ENCODE measurements at places on chromosomes 6 and 20. TPM values are rescaled to one million over a fixed set of nuclear protein-coding genes. Genes with fewer than 3 reads are reported as not detected.

DNA sequence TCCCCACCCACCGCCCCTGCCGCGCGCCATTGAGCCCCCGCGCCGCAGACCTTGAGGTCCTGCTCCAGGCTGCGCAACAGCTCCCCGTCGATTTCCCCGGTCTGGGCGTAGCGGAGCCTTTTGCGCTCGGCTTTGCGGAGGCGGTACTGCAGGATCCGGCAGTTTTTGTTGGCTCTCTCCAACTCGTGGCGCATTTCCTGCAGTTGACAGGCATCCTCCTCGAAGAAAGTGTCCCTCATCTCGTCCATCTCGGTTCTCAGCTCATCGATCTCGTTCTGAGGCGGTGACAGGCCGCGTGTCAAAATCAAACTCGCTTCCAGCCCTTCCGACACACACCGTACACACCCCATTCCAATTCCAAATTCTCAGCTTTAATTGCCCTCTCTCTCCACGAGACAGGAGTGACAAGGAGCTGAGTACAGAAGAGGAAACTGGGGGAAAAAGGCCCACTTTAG lies 4.3 kb downstream of the MTCL3 start:
- DNase-seq = no peak

DNA sequence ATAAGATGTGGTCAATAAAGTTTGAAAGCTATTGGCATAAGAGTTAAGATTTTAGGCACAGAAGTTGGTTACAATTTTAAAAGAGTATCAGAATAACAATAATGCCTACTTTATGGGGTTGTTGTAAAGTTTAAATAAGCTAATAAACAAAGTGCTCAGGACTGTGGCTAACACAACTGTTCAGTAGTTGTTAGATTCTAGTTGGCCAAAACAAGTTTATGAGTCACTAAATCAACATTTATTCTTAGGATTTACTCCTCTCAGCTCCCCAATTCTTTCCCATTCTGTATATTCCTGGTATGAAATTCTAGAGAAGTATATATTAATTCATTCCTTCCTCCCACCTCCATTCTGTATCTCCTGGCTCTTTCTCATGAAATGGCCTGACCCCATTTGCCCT lies 14.5 kb downstream of the RMND1 start:
- no peak for DNase-seq

- DNase-seq = peak; percentile 93
Observed at GRCh38 chr20:23152308-23152892, 66.3 kb upstream of the CD93 start.

DNA sequence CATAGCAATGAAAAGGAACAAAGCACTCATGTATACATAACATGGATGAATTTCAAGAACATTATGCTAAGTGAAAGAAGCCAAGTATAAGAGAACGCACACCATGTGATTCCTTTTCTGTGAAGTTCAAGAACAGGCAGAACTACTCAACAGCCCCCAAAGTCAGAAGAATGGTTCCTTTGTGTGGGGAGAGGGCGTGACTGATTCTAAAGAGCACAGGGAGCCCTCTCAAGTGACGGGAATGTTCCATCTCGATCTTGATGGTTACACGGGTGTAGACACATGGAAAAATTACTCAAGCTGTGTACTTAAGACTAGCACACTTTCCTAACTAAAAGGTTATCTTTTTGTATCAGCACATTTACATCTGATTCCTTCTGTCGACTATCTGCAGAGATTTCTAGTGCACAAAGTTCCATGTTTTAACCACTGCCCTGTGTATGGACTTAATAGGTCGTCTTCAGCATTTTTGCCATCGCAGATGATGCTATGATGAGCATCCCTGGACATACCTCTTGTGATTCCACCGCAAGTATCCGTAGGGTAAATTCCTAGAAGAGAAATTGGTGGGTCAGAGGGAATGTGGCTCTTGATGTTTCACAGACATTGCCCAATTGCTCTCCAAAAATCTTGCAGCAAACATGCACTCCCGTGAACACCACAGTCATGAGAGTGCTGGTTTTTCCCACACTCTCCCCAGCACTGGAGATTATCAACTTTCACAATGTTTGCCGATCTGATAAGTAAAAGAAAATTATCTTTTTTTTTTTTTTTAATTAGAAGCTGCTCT lies 279.3 kb downstream of the BMP7 start:
- no peak for DNase-seq

GRCh38 chr6:146253691-146254090 lies 224.8 kb downstream of the GRM1 start:
- no peak for DNase-seq

DNA sequence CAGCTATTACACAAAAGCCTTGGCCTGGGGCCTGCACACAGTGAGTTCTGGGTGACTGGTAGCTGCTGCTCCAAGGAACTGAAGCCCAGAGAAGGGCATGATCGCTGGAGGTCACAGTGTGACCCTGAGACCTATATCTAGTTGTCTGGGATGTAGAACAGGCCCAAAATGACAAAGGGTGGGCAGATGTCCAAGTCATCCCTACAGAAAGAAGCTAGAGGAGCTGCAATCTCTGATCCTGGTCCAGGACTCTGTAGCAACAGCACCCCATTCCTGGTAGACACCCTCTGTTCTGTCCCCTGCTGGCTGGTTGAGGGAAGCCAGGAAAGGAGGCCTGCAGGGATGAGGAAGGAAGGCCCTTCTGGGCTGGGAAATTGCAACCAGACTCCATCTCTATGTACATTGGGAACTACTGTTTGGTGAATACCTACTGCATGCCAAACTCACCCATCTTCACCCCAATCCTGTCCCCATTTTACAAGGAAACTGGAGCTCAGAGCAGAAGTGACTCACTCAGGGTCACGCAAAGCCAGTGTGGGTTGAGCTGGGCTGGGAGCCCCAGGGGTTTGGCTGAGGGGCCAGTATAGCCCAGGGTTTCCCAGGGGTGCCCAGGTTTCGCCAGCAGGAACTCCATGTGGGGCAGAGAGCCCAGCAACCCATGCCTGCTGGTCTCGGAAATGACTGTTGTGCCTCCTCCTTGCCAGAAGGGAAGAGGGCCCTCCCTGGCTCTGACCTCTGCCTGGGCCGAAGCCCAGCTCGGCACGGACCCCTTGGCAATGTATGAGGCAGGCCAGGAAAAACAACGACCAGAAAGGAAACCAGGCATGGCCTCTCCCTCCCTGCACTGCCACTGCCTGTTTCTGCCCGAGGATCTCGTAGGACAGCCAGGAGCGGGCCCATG lies 44.9 kb upstream of the TLDC2 start:
- peak; percentile 60 for DNase-seq

DNA sequence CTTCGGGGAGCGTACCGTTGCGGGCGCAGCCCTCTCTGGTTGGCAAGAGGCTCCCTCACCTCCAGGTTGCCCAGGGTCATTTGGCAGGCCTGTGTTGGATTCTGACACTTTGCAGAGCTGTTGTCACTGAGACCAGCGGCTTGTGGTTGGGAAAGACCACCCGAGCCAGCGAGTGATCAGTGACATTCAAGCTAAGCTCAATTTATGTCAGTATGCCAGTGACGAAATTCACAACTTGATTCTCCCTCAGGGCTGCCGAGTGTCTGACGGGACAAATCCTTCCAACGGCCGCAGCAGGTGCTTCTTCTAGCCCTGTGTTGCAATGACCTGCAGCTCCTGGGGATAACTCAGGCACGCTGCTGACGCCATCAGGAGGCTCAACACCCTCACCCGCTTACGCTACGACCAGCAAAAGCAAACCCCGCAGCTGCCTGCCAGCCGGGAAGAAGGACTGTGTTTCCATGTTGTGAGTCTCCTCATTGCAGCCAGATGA lies 16.9 kb upstream of the SLC22A2 start:
- DNase-seq = no peak

- DNase-seq = no peak
Observed at GRCh38 chr6:113649276-113649675, 207.9 kb upstream of the MARCKS start.

GRCh38 chr6:3918469-3918868 lies 69.3 kb downstream of the FAM50B start:
- no peak for DNase-seq

DNA sequence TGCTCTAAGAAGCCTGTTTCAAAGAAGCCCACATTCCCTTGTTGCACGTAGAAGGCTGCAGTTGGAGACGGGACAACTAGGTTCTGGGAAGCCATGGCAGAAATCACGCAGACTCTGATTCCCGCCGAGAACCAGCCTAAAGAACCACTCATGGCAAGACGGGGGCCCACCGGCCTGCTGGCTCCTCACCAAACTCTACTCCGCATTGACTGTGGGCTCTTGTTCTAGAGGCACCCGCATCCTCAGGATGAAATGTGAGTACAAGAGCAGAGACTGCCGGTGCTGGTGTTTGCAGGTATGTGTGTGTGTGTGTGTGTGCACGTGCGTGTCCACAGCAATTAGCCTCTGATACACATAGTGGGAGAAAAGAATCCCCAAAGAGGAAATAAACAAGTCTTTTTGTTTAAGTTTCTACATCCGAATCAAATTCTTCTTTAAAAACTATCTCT lies 42.3 kb upstream of the NR2E1 start:
- DNase-seq = no peak

GRCh38 chr6:82906489-82906888 lies 159.2 kb downstream of the UBE3D start:
- DNase-seq = no peak

GRCh38 chr6:95587989-95588388 lies 10.7 kb downstream of the MANEA start:
- no peak for DNase-seq

DNA sequence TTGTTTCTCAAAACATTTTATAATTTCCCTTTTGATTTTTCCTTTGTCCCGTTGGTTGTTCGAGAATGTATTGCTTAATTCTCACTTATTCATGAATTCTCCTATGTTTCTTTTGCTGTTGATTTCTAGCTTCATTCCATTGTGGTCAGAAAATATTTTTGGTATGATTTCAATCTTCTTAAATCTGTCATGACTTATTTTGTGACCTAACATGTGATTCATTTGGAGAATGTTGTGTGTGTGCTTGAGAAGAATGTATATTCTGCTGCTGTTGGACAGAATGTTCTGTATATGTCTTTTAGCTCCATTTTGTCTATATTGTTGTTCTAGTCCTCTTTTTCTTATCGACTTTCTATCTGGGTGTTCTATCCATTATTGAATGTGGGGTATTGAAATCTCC lies 286.2 kb upstream of the RNF217 start:
- no peak for DNase-seq

DNA sequence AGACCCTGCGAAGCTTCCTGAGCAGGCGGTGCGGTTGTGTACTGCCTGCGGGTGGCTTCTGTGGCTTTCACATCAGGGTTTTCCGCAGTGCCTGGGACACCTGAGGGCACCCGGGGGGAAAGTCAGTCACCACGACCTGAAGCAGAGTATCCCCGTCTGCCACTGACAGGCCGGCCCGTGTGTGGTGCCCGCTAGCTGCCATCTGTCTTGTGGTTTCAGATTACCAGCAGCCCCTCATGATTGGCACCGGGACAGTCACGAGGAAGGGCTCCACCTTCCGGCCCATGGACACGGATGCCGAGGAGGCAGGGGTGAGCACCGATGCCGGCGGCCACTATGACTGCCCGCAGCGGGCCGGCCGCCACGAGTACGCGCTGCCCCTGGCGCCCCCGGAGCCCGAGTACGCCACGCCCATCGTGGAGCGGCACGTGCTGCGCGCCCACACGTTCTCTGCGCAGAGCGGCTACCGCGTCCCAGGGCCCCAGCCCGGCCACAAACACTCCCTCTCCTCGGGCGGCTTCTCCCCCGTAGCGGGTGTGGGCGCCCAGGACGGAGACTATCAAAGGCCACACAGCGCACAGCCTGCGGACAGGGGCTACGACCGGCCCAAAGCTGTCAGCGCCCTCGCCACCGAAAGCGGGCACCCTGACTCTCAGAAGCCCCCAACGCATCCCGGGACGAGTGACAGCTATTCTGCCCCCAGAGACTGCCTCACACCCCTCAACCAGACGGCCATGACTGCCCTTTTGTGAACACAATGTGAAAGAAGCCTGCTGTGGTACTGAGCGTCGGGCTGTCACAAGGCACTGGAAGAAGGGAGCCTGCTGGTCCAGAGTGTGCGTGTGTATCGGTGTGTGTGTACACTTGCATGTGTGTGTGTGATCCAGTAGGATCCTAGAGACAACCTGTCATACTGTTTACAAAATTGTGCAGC lies 54.4 kb downstream of the GOPC start:
- DNase-seq = peak; percentile 23

GRCh38 chr20:48597521-48598302 lies 230.1 kb downstream of the PREX1 start:
- no peak for DNase-seq

GRCh38 chr20:3652676-3653596 lies 10.3 kb downstream of the GFRA4 start:
- no peak for DNase-seq

DNA sequence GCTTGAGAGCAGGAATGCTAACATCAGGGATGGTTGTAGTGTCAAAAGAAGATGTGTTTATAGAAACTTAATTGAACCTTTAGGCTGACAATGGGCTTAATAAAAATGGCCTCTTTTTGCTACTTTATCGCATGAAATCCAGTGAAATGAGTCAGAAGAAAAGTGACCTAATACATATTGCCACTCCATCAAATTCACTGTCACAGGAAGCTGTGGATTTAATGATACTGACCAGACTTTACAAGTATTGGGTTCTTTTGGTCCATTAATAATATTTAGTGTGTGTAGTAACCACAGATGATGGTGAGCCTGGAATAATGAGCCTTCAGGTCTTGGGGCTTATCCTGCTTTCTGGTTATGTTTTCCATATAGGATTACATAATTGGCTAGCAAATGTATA lies 231.8 kb upstream of the GMDS start:
- DNase-seq = no peak

DNA sequence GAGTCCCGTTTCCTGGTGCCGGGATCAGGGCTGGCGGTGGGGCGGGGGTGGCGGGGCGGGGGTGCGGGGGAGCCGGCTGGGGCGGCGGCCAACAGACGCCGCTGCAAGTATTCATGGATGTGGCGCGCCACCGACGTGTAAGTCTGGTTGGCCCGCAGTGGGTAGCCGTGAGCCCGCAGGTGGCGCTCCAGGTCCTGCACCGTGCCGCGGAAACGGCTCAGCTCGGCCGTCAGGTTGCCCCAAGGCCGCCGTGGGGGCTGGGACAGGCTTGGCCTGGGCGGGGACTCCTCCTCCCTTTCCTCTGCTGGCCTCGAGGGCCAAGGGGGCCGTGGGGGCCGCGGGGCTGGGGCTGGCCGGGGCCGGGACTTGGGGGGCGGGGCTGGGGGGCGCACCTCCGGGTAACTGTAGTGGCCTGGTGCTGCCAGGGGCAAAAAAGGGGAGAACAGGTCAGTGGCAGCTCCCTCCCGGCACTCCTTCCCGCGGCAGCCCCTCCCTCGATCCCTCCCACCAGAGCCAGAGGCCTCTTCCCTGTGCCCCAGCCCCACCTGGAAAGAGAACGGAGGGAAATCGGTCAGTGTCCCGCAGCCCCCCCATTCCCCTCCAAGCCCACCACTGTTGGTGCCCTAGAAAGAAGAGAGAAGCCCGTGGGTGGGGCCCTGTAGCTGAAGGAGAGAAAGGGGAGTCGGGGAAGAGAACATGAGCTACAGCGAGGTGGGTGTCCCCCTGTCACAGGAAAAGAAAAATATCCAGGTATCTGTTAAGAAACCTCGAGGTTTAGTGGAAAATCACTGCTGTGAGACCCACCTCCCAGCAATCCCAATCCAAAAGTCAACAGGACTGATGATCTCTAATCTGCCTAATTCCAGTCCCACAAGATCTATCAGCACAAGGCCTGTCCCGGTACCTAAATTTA lies 21.3 kb downstream of the TNXB start:
- DNase-seq = peak; percentile 58

VSTM2L gene
- 5.4 TPM for total RNA-seq

UBE2J1 gene
- 58.5 TPM for total RNA-seq

TMEM217 gene
- total RNA-seq = 6.2 TPM

TCP11 gene
- total RNA-seq = not detected

SYNDIG1 gene
- 5.4 TPM for total RNA-seq

PSMB9 gene
- total RNA-seq = 25.7 TPM

PTK7 gene
- 6.8 TPM for total RNA-seq

MEP1A gene
- not detected for total RNA-seq

Data from thoracic aorta (tissue), 2 donors.